ENCODE measurements at places on chromosomes 2 and 18. TPM values are rescaled to one million over a fixed set of nuclear protein-coding genes. Genes with fewer than 3 reads are reported as not detected.

DNA sequence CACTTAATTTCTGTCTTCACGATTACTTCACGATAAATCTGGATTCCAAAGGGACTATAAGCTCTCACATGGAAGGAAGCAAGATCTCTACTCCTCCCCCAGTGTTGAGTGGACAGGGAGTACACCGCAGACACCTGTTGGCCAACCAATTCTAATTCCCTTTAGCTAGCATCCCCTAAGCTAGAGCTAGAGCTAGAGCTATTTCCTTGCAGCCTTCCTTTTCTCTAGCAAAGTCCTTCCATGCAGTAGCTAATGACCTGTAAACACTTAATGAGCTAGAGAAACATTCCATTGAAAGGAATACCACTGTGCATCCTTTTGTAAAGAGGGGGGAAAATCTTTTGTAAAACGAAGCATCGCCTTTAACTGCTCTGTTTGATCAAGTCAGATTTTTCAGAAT is 56.5 kb downstream of the BCL11A start:
- no peak for DNase-seq
- H3K4me1 ChIP-seq = no peaks in the 10 kb centered on the region
- H3K4me3 ChIP-seq = no peak overlapping the region
- H3K27ac ChIP-seq = no peak overlapping the region
- peaks cover 51% of the 10 kb centered on the region for H3K27me3 ChIP-seq

GRCh38 chr2:39684464-39684863 is 18.7 kb downstream of the TMEM178A start:
- H3K4me3 ChIP-seq = no peak overlapping the region
- H3K27ac ChIP-seq = no peak overlapping the region
- H3K27me3 ChIP-seq = no peaks in the 10 kb centered on the region
- H3K4me1 ChIP-seq = no peaks in the 10 kb centered on the region

Gene AKAIN1
- not detected for total RNA-seq

GRCh38 chr2:109457366-109457765 is 156.4 kb downstream of the SEPTIN10 start:
- DNase-seq = no peak
- H3K4me1 ChIP-seq = no peaks in the 10 kb centered on the region
- H3K36me3 ChIP-seq = no peaks in the 10 kb centered on the region

Gene CTNNA2
- total RNA-seq = not detected

- H3K27me3 ChIP-seq = no peaks in the 10 kb centered on the region
- H3K36me3 ChIP-seq = no peaks in the 10 kb centered on the region
- DNase-seq = no peak
- no peak overlapping the region for H3K27ac ChIP-seq
- no peak overlapping the region for H3K4me3 ChIP-seq
Observed at GRCh38 chr2:85423525-85423924, 5.0 kb downstream of the SH2D6 start.

Gene FARSB
- 72.1 TPM for total RNA-seq
